ENCODE measurements at places on chromosomes 3 and 15. TPM values are rescaled to one million over a fixed set of nuclear protein-coding genes. Genes with fewer than 3 reads are reported as not detected.

MNS1 gene
- 2.5 TPM for total RNA-seq

MESP2 gene
- not detected for total RNA-seq

DNA sequence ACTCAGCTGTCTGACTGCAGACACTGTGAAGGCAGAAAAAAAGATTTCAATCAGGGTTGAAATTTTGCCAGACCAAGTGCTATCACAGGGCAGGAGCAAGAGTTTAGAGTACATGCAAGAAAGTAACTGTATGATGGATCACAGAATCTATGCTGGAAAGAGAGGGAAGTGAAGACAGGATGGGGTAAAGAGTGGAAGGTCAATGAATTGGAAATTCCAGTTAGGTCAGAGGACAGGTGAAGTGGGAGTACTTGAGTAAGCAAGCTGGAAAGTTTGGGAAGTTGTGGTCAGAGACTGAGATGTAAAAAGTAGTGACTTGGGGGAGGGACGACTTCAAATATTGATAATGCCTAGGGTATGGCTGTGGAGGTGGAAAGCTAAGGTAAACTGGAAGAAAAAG, 7.2 kb downstream of the SPG11 start:
- no peaks in the 10 kb centered on the region for H3K4me1 ChIP-seq
- no peaks in the 10 kb centered on the region for H3K27me3 ChIP-seq
- no peak overlapping the region for H3K4me3 ChIP-seq
- DNase-seq: no peak
- peaks cover 43% of the 10 kb centered on the region for H3K36me3 ChIP-seq

PLXND1 gene
- 316 TPM for total RNA-seq

PLA1A gene
- total RNA-seq: 0.86 TPM

DNA sequence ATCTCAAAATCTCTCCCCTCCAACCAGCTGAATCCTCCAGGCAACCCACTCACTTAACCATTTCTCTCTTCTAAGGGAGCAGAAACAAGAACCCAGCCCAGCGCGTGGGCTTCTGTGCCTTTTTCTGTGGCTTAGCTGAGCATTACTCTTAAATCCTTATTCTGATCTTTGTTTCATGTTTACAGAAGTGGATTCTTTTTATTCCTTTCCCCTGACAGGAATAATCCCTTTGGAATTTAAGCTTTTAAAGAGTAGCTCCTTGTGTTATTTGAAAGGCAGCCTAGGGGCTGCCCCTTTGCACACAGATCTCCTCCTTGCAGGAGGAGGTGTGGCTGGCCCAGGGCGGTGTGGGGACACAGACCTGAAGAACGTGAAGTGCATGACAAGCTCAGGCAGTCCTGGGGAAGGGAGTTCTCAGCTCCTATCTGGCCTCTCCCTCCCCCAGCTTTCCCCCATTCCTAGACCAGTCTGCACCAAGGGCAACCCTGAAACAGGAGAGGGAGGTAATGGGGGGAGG, 77.1 kb upstream of the UBE2E1 start:
- H3K27ac ChIP-seq: no peak overlapping the region
- peaks cover 21% of the 10 kb centered on the region for H3K4me1 ChIP-seq
- no peaks in the 10 kb centered on the region for H3K36me3 ChIP-seq
- H3K4me3 ChIP-seq: no peak overlapping the region
- no peak for DNase-seq
- H3K27me3 ChIP-seq: no peaks in the 10 kb centered on the region

MAP6D1 gene
- 4.2 TPM for total RNA-seq

CNTN6 gene
- total RNA-seq: 28.8 TPM

GRCh38 chr3:188507244-188507720, 353.3 kb downstream of the LPP start:
- peaks cover 53% of the 10 kb centered on the region for H3K4me1 ChIP-seq
- peaks cover 25% of the 10 kb centered on the region for H3K36me3 ChIP-seq

TMEM212 gene
- not detected for total RNA-seq

RAB7A gene
- 284 TPM for total RNA-seq

DGKG gene
- total RNA-seq: not detected

DNA sequence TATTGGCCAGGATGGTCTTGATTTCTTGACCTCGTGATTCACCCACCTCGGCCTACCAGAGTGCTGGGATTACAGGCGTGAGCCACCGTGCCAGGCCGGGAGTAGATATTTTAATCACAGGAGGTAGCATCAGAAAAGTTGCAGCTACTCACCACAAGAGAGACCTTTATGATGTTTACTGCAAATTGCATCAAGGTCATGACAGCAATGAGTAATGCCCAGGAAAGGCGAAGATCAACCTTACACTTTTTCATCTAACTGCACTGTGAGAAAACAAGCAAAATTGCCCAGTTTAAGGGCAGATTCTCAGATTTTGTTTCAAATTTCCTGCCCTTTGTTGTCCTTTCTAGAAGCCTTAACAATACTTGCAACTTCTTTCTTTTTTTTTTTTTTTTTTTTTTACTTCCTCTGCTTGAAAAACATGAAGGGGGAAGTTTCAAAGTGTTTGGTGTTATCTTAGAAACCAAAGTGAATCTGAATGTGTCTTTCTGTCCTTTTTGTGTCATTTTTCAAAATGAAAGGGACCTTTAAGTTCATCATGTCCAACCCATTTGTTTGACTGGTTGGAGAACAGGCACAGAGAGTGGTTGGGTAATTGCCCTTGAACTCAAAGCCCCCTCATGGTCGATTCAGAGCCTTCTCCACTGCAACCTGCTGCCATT, 25.0 kb downstream of the TGFBR2 start:
- peaks cover 28% of the 10 kb centered on the region for H3K36me3 ChIP-seq
- H3K27me3 ChIP-seq: no peaks in the 10 kb centered on the region
- H3K27ac ChIP-seq: peak overlapping the region; percentile 60

DNA sequence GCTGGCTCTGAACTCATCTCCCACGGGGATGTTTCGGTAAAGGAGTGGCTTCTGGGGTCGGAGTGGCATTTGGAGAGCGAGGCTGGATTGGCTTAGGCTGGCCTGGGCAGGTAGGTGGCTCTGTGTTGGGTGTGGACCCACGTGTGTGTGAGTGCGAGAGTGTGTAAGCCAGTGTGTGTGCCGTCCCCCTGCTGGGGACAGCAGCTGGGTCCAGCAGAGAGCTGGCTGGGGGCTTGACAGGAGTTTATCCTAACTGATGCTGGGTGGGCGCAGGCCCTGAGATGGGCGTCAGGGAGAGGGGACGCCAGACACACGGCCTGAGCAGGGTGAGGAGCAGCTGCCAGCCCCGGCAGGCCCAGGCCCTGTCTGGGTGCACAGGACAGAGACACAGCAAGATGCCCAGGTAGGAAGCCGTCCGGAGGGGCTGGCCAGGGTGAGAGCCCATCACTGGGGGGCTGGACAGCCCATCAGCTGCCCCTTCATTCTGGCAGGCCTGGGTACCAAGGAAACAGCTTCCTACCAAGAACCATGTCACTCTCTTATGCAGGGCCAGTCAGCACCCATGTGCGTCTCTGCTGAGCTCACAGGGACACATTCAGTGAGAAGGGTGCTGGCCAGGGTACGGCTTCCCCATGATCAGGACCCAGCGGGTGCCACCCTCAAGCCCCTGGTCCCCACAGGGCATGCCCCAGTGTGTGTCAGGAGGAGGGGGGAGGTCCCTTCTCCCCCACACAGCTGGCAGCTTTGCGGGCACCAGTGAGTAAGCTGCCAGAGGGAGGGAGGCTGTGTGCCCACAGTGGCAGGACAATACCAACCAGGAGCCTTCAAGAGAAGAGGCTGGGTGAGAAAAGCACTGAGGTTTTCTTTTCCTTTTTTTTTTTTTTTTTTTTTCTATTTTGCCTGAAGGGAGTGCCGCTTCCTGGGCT, 1.1 kb downstream of the PAK6 start:
- peaks cover 9% of the 10 kb centered on the region for H3K4me1 ChIP-seq
- H3K27ac ChIP-seq: no peak overlapping the region
- H3K36me3 ChIP-seq: no peaks in the 10 kb centered on the region
- H3K27me3 ChIP-seq: peaks cover 4% of the 10 kb centered on the region
- peak overlapping the region; percentile 52 for H3K4me3 ChIP-seq

- peaks cover 17% of the 10 kb centered on the region for H3K27me3 ChIP-seq
- H3K36me3 ChIP-seq: no peaks in the 10 kb centered on the region
- H3K4me3 ChIP-seq: no peak overlapping the region
- DNase-seq: peak; percentile 73
- H3K4me1 ChIP-seq: peaks cover 4% of the 10 kb centered on the region
Observed at GRCh38 chr15:99931703-99932603, 198.7 kb upstream of the LYSMD4 start.

- peak overlapping the region; percentile 97 for H3K4me3 ChIP-seq
- DNase-seq: peak; percentile 86
- peaks cover 41% of the 10 kb centered on the region for H3K4me1 ChIP-seq
Observed at GRCh38 chr3:12966847-12967605, 106.2 kb downstream of the IQSEC1 start.

SLC28A1 gene
- total RNA-seq: not detected

DNA sequence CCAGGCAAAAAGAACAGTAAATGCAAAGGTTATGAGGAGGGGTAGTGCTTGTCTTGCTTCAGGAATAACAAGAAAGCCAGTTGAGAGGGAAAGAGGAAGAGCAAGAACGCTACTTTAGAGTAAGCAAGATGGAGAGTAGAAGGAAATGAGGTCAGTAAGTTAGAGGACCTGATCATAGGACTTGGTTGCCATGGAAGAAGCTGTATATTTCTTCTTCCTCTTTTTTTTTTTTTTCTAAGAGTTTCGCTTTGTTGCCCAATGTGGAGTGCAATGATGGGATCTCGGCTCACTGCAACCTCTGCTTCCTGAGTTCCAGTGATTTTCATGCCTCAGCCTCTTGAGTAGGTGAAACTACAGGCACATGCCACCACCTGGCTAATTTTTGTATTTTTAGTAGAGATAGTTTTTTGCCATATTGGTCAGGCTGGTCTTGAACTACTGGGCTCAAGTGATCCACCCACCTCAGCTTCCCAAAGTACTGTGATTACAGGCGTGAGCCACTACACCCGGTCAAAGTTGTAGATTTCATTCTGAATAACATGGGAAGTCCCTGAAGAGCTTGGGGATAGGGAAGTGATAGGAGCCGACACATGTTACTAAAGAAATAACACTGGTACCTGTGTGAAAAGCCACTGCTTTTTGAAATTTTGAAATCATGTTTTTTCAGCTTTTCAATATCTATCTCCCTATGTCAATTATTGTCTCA, 527.9 kb upstream of the NAALADL2 start:
- H3K4me1 ChIP-seq: peaks cover 41% of the 10 kb centered on the region
- DNase-seq: no peak
- H3K27me3 ChIP-seq: no peaks in the 10 kb centered on the region
- no peak overlapping the region for H3K4me3 ChIP-seq

- no peaks in the 10 kb centered on the region for H3K27me3 ChIP-seq
- H3K4me3 ChIP-seq: no peak overlapping the region
- no peaks in the 10 kb centered on the region for H3K36me3 ChIP-seq
- H3K4me1 ChIP-seq: peaks cover 59% of the 10 kb centered on the region
- no peak overlapping the region for H3K27ac ChIP-seq
Observed at GRCh38 chr3:195904368-195904767, 4.0 kb downstream of the TNK2 start.

NR1I2 gene
- not detected for total RNA-seq

DNA sequence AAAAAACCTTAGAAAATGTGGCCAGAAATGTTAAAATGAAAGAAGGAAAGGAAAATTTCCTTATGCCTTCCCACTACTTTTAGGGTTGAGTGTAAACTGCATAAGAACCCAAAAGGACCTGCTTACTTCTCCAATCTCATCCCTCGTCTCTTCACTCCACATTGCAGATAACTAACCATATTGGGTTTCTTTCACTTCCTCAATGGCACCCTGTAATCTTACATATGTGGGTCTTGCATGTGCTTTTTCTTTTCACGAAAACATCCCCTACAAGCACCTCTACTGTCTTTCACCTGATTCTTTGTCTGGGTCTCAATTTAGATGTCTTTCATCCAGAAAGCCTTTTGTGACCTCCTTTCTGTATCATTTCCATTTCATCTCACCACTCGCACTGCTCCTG, 23.1 kb downstream of the EOMES start:
- H3K27me3 ChIP-seq: peaks cover 4% of the 10 kb centered on the region
- H3K4me1 ChIP-seq: no peaks in the 10 kb centered on the region
- DNase-seq: no peak
- H3K4me3 ChIP-seq: no peak overlapping the region

DNA sequence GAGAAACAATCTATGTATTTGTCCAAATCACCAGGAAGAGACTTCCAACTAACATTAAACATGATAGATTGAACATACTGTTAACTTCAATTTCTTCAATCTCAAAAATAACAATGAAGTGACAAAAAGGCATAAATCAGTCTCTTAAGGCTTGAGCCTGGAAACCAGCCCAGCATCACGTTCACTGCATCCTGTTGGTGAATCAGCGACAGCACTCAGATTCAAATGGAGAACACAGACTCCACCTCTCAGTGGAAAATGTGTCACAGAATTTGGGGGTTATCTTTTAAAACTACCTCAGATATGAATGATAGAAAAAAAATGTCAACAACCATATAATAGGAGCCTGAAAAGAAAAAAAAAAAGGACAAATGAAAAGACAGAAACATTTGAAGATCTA, 212.0 kb downstream of the MINAR1 start:
- peaks cover 2% of the 10 kb centered on the region for H3K36me3 ChIP-seq
- H3K27me3 ChIP-seq: no peaks in the 10 kb centered on the region
- peaks cover 9% of the 10 kb centered on the region for H3K4me1 ChIP-seq
- no peak for DNase-seq

Measured in osteocyte (in vitro differentiated cells).